ENCODE measurements at places on chromosomes 13 and 19.
A peak's percentile ranks its signal among the peaks of the same experiment; 100 is the strongest.

GRCh38 chr13:23921451-23921888 lies 24.2 kb upstream of the C1QTNF9B start:
- DNase-seq, result peak; percentile 31

DNA sequence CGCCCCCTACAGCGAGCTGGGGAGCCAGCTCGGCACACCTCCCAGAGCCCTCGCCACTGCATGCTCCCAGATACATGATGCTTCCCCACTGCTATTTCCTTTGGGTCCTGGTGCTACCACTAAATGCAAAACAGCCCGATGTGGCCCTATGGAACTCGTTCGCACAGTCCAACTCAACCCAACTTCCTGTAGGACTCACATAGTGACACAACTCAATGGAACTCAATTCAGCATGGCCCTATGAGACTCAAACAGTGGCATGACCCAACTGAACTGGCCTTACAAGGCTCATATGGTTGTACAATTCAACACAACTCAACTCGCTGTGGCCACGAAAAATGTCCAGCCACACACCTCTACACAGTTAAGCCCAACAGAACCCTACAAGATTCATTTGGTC lies 3.5 kb downstream of the KCNA7 start:
- no peak for DNase-seq

- no peak for DNase-seq
These were observed 47.9 kb upstream of the OLFM4 start for GRCh38 chr13:52980695-52981094.

DNA sequence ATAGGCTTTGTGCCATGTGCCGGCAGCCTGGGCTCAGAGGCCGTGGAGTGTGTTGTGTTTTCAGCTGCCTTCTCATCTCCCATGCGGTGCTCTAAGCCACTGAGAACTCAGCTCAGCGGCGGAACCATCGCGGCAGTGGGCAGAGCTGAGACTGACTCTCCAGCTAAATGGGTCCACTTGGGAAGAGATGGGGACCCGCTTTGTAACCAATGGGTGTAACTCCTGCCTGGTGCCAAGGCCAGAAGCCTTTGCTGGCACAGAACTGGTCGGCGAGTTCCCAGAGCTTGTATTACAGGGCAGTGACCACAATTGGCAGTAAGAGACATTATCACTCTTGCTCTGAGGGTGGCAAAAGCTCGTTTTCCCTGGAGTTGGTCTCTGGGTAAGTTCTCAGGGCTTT lies 183.0 kb downstream of the STK24 start:
- no peak for DNase-seq

- no peak for DNase-seq
These were observed 571.6 kb downstream of the TBC1D4 start for GRCh38 chr13:74910415-74910814.

- DNase-seq, result no peak
These were observed 16.2 kb upstream of the PRODH2 start for GRCh38 chr19:35828692-35829301.

DNA sequence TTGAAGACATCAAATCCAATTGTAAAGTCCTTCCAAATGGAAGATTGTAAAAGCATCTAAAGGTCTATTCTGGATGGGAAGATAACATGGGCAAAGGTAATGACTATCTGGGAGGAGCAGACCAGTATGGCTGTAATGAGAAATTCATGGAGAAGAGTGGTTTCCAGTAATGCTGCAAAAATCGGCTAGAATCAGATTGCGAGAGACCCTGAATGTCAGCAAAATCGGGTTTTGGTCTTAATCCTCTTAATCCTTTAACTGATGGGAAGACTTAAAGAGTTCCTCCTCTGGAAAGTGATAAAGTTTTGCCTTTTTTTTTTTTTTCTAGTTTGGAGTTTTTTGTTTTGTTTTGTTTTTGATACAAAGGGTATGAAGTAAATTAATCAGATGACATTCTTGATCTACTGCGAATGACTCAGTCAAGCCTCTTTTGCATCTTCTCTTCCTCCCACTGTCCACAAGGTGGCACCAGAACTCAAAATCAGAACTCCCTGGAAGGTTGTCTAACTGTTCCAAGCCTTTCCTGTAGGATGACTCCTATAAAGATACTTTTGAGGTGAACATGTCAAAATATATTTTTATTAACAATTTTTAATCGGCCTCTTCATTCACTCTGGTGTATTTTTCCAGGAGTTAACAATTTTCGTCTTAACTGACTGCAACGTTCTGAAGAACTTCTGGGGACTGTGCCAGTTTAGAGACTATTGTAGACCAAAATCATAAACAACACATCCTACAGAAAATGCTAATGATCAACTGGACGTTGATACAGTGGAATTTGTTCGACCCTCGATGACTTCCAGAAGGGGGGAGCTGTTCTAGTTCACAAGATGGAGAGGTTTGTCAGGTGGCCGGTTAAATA lies 213.3 kb upstream of the MIR17HG start:
- peak; percentile 81 for DNase-seq

DNA sequence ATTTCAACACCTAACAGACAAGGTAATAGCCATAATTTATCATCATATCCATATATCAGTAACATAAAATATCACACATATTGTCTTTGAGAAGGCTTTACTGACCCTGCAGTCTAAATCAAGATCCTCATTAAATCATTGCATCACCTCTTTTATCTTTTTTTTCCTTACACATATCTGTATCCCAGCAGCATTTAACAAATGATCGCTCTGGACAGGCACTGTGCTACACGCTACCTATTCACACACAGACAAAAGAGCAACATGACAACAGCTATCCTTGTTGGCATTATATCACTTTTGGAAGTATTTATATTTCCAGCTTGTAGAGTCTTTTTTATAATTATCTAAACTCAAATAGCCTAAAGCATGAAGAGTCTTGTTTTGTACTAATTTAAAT lies 73.3 kb upstream of the NBEA start:
- DNase-seq, result no peak

DNA sequence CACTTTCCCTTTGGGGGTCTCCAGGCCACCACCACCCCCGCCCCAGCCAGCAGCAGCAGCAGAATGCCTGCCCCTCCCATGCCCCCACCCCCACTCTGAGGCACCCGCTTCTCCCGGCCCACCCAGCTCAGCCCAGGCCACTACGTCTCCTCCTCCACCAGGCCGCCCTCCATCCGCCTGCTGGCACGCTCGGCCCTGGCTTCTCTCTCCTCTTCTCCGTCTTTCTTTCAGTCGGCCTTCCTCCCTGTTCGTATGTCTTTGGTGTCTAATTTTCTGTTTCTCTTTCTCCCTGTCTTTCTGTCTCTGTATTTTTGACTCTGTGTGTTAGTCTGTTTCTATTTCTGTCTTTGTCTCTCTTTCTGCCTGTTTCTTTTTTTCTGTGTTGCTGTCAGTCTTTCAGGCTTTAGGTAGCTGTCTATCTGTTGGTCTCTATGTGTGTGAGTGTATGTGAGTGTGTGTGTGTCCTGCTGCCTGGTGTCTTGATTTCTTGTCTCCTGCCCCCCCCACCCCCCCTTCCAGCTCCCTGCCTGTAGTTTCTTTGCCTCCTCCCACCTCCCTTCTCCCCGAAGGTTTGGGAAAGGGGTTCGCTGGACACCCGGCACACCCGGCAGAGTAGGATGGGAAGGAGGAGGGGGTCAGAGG lies at the start of gene LGI4:
Gene LGI4, minus strand, starts transcription at position 459 of the 642 bp plus-strand sequence. Its CDS starts 379 bp downstream, at position 80.
- no peak for DNase-seq

GRCh38 chr13:100542826-100543156 lies 45.8 kb downstream of the GGACT start:
- peak; percentile 32 for DNase-seq

DNA sequence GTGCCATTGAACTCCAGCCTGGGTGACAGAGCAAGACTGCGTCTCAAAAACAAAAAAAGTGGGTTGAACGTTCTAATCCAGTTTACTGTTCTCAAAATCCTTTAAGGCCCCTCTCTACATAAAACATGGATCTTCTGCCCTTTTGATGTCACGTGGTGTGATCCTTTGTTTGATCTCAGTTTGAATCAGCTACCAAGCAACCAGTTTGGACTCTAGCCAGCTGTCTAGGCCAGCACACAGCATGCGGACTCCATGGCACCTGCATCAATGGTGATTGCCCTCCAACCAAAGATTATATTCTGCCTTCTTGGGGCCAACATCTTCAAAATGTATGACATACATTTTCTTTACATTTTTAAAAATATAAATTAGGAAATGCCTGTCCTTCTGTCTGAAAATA lies 365.4 kb downstream of the NDFIP2 start:
- DNase-seq, result no peak

GRCh38 chr19:6970443-6970842 lies 50.8 kb downstream of the MBD3L2B start:
- DNase-seq, result no peak

- DNase-seq, result no peak
These were observed 75.4 kb upstream of the TRPC4 start for GRCh38 chr13:37944869-37945442.

- DNase-seq, result no peak
These were observed 106.7 kb downstream of the RAP2A start for GRCh38 chr13:97540696-97541095.

- no peak for DNase-seq
These were observed 321.5 kb upstream of the MAB21L1 start for GRCh38 chr13:35797991-35798390.

GRCh38 chr19:48963371-48964204 lies 1.5 kb upstream of the FTL start:
- peak; percentile 43 for DNase-seq

DNA sequence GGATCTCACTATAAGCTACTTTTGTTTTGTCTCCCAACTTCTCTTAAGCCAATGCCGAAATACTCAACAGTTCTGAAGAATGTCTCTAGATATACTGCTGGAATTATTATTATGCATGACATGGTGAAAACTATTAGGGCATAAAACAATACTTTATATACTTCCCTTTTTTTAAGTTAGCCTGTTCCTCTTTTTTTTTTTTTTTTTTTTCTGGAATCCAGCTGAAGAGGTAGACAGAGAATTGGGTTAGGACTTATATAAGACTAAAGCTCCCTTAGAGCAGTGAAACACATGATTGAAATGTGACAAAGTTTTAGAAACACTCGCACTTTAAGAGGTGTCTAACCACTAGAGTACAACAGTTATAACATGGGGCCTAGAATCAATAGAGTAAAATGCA lies 850.9 kb upstream of the PCDH9 start:
- DNase-seq, result no peak
